AG09319 (cell line): ENCODE measurements at places on chromosomes 3 and 15.

GRCh38 chr3:150133293-150133692, 162.6 kb upstream of the PFN2 start:
- DNase-seq: no peak

DNA sequence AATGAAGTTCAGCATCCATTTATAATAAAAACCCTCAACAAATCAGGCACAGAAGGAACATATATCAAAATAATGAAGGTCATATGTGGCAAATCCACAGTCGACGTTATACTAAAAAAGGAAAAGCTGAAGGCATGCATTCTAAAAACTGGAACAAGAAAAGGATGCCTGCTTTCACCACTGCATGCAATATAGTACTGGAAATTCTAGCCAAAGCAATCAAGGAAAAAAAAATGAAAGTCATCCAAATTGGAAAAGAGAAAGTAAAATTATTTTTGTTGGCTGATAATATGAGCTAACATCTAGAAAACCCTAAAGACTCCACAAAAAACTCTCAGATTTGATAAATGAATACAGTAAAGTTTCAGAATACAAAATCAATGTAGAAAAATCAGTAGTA, 1123.2 kb downstream of the TBL1XR1 start:
- no peak for DNase-seq

GRCh38 chr15:79089331-79089889, 1.2 kb downstream of the RASGRF1 start:
- DNase-seq: no peak

DNA sequence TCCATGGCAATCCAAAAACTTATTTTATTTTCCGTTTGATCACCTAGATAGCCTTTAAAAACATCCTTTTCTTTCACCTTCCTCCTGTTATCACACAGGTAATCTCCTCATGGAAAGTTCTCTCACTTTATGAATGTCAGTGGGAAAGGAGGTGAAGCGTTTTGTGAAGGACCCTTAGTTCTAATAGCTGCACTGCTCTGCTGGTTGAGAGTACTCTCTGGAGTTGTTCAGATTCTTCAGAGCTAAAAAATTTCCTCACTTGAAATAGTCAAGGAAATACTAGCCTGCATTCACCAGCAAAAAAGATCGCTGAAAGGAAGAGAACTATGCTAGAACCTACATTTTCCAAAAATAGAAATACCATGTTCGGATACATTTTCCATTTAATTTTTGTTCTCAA, 934.9 kb downstream of the VGLL3 start:
- DNase-seq: no peak
